ENCODE measurements at places on chromosomes 6 and 20.
A peak's percentile ranks its signal among the peaks of the same experiment; 100 is the strongest.

- DNase-seq = no peak
Observed at GRCh38 chr6:106225581-106225980, 100.0 kb downstream of the ATG5 start.

GRCh38 chr20:50138479-50139393 lies 14.8 kb downstream of the PEDS1 start:
- no peak for DNase-seq

- DNase-seq = no peak
Observed at GRCh38 chr6:35774116-35774794, 2.1 kb upstream of the CLPSL2 start.

GRCh38 chr6:35287671-35288396 lies 9.8 kb upstream of the DEF6 start:
- no peak for DNase-seq

DNA sequence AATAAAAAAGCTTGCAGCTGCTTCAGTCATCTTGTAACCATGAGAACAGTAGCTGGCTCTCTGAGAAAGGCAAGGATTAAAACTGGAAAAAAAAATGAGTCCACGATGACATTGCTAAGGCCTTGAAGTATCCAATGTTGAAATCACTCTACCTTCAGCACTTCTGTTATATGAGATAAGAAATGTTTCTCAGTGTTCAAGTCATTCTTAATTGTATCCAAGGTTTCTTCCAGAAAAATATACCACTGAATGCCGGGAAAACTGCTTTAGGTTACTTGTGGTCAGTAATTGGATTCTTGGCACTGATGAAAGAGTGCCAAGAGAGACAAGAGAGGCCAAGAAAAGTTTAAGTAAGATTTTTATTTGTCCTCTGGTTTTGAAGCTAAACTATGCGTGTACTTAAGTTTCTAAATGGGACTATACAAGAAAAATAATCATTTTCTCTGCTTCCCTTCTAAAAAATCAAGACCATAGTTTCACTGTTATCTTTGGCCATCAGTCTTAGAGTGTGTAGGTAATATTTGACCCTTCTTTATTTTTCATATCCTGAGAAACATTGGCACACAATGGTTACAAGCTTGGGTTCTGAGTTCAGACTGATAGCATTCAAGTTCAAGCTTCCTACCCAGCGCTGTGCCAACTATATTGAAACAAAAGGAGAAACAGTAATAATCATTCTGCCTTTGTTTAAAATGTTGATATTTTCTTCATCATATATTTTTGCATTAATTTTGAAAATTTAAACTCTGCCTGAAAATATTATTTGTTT lies 84.6 kb downstream of the TRDN start:
- no peak for DNase-seq

GRCh38 chr6:41428996-41429421 lies 93.6 kb downstream of the NCR2 start:
- peak; percentile 53 for DNase-seq

DNA sequence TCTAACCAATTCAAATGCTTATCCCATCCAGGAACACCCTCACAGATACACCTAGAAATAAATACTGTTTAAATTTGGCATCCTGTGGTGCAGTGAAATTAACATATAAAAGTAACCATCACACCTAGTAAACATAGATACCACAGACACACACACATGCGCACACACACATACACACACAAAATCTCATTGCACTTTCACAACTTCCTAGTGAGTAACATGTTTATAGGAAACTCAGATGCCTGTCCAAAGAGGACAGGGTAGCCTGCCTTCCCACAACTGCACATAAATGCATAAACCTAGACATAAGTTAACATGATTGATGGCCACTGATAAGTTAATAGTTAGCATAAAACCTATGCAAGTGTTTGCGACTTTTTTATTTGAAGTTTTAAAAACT lies 56.8 kb downstream of the LRRC1 start:
- DNase-seq = no peak

- no peak for DNase-seq
Observed at GRCh38 chr6:110216140-110216539, 35.9 kb downstream of the CDC40 start.

GRCh38 chr6:52271852-52272460 lies 12.6 kb downstream of the MCM3 start:
- DNase-seq = no peak

- DNase-seq = no peak
Observed at GRCh38 chr20:57746201-57746600, 36.4 kb upstream of the PMEPA1 start.

DNA sequence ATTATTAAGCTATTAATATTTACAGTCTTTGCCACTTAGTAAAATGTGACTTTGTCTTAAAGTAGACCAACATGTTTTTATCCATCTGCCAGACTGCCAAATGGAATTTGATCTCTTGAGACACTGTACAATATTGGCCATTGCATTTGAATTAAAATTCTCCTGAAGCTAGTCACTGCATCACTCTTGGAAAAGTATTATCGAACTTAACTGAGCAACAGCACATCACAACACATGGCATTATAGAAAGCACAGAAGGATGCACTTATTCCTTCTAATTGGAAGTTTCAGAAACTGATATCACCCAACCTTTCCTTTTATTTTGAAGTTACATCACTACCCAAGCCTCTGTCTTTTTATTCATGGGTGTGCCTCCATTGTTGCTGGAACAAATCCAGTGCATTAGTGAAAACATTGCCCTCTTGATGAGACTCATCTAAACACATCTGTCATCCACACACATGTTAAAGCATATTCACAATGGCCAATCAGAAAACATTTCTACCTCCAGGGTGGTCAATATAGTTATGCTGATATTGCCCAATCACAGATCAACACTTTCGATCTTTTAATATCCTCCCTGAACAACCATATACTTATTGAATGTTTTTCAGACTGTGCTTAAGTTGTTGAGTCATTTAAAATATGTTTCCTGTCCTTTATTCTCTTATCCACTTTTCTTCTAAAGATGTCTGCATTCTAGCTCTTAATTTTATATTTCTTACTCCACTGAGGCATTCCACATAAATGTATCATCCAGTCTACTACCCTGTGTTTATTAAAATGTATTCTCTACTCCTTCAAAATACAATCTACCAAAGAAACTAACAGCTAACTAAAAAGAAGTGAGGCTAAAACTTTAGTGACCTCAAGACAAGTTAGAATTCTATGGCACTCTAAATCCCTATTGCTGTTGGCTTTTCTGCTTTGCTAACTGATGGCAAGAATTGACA lies 535.0 kb downstream of the RFPL4B start:
- no peak for DNase-seq

- DNase-seq = no peak
Observed at GRCh38 chr6:85424981-85425380, 24.9 kb upstream of the NT5E start.
